ENCODE measurements at places on chromosomes 11 and 22.

- no peak for DNase-seq
Measured at GRCh38 chr11:96113193-96113681, 189.3 kb upstream of the MTMR2 start.

- no peak for DNase-seq
Measured at GRCh38 chr11:31397239-31397834, 27.7 kb downstream of the DNAJC24 start.

GRCh38 chr11:19349340-19350025 is 108.7 kb upstream of the E2F8 start:
- DNase-seq, result no peak

DNA sequence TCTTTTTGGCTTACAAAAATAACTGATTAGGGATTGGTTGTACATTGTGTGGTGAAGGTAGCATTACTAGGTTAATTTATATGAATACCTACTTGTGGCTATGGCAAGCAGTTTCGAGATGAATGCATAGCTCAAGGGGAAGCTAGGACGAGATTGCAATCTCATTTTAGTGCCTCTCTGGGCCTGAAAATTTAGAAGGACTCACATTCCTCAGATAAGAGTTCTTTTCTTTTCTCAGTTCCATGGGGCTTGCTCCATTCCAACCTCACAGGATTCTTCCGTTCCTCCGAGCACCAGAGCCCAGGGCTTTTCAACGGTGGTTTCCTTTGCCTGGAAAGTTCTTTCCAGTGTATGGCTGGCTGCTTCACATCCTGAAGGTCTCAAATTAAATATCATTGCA is 82.1 kb downstream of the CECR2 start:
- DNase-seq, result no peak

DNA sequence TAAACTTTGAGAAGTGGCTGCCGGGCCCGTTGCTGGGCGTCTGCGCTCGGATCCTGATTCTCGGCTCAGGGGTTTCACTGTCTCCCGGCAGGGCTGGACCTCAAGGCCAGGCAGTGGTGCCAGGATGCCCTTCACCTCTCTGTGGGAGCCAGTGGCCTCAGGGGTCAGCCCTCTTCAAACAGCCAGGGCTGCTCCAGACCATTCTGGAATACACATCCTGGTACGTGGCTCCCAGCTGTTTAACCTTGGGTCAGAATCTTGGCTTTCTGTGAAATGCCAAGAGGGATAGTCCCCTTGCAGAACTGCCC is 70.5 kb downstream of the MPPED1 start:
- DNase-seq, result no peak

DNA sequence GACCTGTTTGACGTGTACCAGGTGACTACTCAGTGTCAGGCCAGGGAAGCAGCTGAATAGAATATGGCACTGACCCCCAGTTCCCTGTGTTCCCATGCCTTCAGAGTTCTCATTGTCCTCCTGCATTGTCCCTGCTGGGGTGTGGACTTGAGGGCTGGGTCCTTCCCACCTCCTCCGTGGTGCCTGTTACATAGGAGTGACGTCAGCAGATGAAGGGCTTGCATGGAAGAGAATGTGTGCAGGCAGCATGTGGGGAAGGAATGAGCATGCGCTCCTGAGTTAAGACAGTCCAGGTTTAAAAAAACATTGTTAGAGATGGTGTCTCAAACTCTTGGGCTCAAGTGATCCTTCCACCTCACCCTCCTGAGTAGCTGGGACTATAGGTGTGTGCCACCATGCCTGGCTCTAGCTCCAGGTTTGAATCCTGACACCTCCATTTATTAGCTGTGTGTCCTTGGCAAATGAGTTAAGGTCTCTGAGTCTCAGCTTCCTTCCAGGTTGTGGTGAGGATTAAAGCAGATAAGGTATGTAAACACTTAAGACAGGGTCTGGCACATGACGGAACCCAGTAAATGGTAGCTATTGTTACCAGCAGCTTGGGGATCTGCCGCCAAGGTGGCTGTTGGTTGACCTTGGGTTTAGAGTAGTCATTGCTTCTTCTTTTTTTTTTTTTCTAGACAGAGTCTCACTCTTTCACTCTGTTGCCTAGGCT is 7.5 kb upstream of the SOX10 start:
- DNase-seq, result no peak

- DNase-seq, result no peak
Measured at GRCh38 chr11:6824136-6824823, 21.2 kb upstream of the OR10A5 start.

- DNase-seq, result no peak
Measured at GRCh38 chr11:36409152-36409816, 100.8 kb downstream of the TRAF6 start.

- DNase-seq, result no peak
Measured at GRCh38 chr22:31579835-31580242, 82.2 kb downstream of the PISD start.

GRCh38 chr11:59223611-59224010 is 10.9 kb upstream of the MPEG1 start:
- no peak for DNase-seq

All from GM12892 (cell line).